ENCODE measurements at places on chromosomes 13 and 19. TPM values are rescaled to one million over a fixed set of nuclear protein-coding genes. Genes with fewer than 3 reads are reported as not detected.

Gene NECTIN2
- total RNA-seq = 0.89 TPM

Gene KLK15
- total RNA-seq = not detected

Gene SMIM17
- total RNA-seq = 0.31 TPM

Gene EDDM13
- total RNA-seq = 1.2 TPM

Gene TMIGD2
- total RNA-seq = 10.7 TPM

Gene KCNN4
- 145 TPM for total RNA-seq

Gene CPT1C
- total RNA-seq = 4.1 TPM

Gene CLIP3
- 0.96 TPM for total RNA-seq

Gene RFPL4A
- not detected for total RNA-seq

Data from activated naive CD4-positive, alpha-beta T cell treated with anti-CD3 and anti-CD28 coated beads, Interleukin-2, amount 50 U/mL, for 72 hours (primary cell).